ENCODE measurements at places on chromosomes 5 and 9.

- no peak for DNase-seq
These were observed 85.8 kb downstream of the CRB2 start for GRCh38 chr9:123441769-123442168.

DNA sequence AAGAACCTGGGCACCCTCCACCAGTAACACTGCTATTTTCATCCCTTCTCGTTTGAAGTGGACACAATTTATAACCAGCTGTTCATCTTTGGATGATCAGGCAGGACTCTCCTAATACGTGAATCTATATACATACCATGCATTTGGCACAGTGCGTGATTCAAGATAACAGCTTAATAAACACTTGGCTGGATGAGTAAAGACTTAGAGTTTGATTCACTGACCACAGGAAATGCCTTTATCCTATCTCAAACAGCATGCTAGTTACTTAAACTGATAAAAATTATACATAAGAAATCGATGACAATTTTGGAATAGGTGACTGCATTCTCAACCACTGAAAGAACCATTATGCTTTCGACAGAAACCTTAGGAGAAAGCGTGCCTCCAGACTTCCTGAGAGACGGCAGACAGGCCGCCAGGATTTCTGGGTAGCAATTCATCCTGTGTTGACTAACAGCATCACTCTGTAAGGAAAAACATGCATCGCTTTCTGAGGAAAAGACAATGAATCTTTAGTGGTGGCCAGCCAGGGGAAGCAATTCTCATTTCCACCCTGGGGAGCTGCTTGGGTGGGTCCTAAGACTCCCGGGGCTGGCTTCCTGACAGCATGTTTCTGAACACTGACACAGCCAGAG, 9.7 kb downstream of the MRPL36 start:
- peak; percentile 72 for DNase-seq

- no peak for DNase-seq
These were observed 790.6 kb upstream of the TYRP1 start for GRCh38 chr9:11902610-11903009.

- peak; percentile 84 for DNase-seq
These were observed 892 bp upstream of the TNC start for GRCh38 chr9:115118879-115119218.

GRCh38 chr5:176895831-176896230, 3.3 kb downstream of the HK3 start:
- no peak for DNase-seq

- peak; percentile 53 for DNase-seq
These were observed 214.4 kb downstream of the EFNA5 start for GRCh38 chr5:107456281-107456715.

- DNase-seq, result peak; percentile 19
These were observed 17.7 kb upstream of the AUH start for GRCh38 chr9:91379426-91379825.

- DNase-seq, result no peak
These were observed 205.1 kb downstream of the NTRK2 start for GRCh38 chr9:84874596-84874995.

DNA sequence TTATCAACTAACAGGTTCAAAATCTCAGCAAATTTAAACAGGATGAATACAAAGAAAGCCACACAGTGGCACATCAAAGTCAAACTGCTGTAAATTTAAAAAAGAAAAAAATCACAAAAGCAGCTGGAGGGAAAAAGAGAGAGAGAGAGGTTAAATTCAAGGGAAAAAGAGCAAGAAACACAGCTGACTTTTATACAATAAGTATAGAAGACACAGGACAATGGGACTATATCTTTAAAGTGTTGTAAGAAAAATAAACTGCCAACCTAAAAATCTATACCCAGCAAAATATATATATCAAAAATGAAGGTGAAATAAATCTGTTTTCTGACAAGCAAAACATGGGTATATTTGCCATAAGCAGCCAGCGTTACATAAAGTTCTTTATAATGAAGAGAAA, 261.5 kb downstream of the TLE1 start:
- DNase-seq, result no peak

DNA sequence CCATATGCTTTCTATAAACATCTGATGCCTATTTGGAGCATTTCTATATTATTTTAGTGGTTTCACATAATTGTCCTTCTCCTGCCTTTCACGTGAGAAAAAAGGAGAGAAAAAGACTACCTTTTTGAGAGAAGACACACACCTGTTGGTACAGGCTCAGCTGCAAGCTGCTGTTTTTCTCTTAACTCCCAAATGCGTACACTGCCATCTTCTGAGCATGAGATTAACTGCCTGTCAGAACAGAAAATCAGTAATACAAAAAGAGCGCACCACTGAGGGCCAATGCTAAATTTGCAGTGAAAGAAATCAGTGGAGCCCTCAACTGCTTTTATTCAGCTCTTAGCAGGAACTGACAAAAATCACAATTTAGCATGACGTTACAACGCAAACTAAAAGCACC, 54.9 kb downstream of the WDR41 start:
- DNase-seq, result no peak

DNA sequence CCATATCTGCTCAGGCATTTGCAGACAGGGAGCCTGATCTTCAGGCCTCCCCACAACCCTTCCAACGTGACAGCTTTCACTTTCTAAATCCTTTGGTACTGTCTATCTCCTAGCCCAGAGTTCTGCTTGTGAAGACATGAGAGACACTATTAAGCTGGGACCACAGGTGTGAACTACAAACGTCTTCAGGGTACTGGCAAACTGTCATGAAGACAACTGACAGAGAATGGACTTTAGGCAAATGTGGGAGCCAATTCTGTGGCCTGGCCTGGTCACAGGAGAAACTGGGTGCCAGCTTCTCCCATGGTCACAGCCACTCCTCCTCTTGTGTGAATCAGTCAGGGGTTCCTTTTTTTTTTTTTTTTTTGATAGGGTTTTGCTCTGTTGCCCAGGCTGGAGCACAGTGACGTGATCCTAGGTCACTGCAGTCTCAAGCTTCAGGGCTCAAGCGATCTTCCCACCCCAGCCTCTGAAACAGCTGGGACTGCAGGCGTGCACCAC, 10.4 kb downstream of the TRIM14 start:
- DNase-seq, result no peak

- DNase-seq, result peak; percentile 46
These were observed 304.4 kb upstream of the SMC2 start for GRCh38 chr9:103789686-103790085.

GRCh38 chr9:18890372-18890771, 142.6 kb downstream of the SAXO1 start:
- DNase-seq, result peak; percentile 79

DNA sequence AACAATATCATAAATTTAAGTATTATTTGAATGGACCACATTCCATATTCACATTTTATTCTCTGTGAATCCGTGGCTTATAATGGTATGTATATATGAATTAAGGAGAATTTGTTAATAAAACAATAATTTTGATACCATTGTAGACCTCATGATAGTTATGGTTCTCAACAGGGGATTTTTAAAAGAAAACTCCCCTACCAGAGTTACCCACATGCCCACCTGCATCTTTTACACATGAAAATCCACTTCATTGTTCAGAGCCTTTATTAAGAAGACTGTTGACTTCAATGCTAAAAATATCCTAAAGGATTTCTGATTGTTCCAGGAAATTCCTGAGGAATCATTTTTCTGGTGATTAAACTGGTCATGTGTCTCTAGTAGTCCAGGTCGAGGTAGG, 557.7 kb upstream of the MEF2C start:
- DNase-seq, result no peak

- peak; percentile 23 for DNase-seq
These were observed 597.9 kb upstream of the TLE4 start for GRCh38 chr9:78973907-78974306.

DNA sequence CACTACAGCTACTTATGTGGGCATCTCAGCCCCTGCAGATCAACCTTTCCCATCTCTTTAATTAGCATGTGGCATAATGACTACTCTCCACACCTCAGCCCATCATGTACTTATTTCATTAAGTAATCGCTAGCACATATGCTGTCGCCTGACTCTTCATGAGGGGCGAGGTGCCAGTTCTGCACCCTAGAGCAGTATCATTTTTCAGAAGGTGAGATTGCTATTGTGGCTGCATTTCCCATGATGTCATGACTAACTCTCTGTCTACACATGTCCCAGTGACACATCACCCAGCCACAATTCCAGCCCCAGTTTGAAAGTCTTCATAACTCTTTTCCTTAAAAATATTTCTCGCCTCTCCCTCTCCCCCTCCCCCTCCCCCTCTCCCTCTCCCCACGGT, 7.6 kb upstream of the F2RL1 start:
- DNase-seq, result peak; percentile 35

DNA sequence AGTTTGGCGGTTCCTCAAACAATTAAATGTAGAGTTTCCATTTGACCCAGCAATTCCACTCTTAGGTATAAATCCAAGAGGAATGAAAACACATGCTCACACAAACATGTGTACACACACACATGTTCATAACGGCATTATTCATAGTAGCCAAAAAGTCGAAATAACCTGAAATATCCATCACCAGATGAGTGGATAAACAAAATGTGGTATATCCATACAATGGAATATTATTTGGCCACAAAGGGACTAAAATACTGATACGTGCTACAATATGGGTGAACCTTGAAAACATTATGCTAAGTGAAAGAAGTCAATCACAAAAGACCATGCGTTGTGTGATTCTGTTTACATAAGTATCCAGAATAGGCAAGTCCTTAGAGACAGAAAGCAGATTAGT, 8.7 kb downstream of the RGS3 start:
- no peak for DNase-seq

- DNase-seq, result peak; percentile 62
These were observed 6.2 kb upstream of the F2R start for GRCh38 chr5:76709762-76710161.

DNA sequence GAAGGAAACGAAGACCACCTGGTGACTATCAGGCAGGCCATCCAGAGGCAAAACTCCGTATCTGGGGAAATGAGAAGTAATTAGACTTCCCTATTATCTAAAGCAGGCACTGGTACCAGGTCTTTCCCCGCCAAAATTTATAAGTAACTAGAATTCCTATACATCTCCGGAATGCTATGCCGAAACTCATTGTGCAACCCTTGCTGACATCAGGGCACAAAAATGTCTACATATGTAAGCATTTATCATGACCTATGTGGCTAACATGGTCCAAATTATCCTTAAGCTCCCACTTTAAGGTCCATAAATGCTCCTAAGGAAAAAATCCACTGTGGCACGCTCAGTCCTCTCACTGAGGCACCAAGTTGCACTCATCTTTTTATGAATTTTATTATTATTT, 17.8 kb downstream of the ACTL7B start:
- peak; percentile 20 for DNase-seq

GRCh38 chr5:119896826-119897536, 267.6 kb downstream of the FAM170A start:
- DNase-seq, result peak; percentile 3

GRCh38 chr9:129351058-129351641, 173.1 kb upstream of the IER5L start:
- no peak for DNase-seq

DNA sequence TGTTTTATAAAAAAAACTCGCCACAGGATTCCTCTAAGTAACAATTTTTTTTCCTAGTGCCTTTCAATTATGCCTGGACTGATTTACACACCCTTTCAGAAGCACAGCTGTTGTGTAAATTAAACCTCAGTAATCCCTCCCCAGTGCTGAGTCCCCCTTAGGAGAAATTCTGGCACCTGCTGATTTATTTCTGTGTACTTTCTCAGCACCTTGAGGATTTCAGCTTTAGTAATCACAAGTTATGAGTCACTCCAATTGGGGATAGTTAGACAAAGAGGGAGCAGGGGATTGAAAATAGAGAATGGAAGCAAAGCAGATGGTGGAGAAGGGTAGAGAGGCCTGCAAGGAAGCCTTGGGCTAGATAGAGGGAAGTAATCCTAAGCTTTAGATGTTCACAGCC, 171.7 kb downstream of the TTLL11 start:
- DNase-seq, result peak; percentile 16

- no peak for DNase-seq
These were observed 215.2 kb upstream of the PTGER4 start for GRCh38 chr5:40464511-40464910.

DNA sequence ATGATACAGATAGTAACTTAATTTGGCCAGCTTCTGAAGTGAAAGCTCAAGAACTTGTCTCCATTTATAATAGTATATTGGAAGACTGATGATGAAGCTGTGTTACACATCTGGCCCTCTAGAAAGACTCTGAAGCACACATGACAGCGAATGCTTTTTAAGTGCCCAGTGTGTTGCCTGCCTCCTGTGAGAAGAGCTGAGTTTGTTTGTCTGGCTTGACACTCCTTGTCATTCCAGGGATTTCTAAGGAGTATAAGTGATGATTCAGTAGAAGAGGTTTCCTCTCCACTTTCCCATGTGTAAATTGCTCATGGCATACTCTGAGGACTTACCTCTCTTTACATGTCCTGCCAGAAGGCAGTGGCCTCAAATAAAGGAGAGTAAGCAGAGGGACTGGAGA, 30.4 kb upstream of the LRRTM2 start:
- DNase-seq, result peak; percentile 67

DNA sequence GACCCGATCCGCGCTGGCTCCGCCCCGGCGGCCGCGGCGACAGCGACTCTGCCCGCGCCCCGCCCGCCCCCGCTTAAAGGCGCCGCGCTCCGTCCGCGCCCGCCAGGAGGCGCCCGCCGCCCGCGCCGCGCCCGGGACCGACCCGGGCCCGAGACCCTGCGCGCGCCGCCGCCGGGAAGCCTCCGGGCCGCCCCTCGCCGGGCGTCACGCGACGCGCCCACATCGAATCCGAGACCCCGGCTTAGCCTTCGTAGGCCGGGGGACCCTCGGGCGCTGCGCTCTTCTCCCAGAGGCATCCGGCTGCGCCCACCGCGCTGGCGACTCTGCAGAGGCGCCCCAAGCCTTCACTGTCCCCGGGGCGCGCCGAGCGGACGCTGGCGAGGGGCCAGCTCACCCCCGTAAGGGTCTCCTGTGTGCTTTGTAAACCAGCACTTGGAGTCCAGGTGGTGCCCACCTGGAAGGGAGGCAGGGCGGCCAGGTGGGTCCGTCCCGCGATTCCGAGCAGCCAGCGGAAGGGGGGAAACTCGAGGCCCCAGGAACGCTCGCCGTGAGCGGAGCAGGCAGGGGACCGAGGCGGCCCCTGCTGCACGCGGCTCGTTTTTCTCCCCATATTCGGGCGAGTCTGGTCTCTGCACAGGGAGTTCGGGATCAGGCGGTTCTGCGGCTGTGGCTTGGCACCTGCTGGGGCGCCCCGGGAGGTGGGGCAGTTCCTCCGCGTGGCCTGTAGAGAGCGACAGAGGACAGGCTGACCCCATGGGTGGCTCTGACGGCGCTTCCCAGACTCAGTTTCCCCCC, 423 bp upstream of the ABCA2 start:
- no peak for DNase-seq

DNA sequence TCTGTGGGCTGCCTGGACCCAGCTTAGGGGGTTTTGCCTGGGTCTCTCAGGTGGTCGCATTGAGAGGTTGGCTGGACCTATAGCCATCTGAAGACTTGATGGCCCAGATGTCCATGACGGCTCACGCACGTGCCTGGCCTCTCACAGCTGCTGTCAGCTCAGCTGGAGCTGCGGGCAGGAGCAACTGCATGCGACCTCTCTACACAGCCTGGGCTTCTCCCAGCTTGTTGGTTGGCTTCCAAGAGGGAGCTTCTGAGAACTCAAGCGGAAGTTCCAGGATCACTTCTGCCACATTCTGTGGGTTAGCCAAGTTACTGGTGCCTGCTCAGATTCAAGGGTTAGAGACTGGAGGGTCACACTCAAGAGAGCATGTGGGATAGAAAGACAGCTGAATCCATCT, 99.2 kb downstream of the DAPK1 start:
- no peak for DNase-seq

GRCh38 chr5:74647096-74647495, 6.6 kb upstream of the ENC1 start:
- no peak for DNase-seq

Data from amniotic epithelial cell (primary cell).